CD4-positive, alpha-beta T cell treated with Interleukin-15 for 1 hour (primary cell): ENCODE measurements at places on chromosomes 16 and 17.

GRCh38 chr16:89586853-89587252, 11.3 kb downstream of the CPNE7 start:
- DNase-seq = no peak

GRCh38 chr16:57564571-57565270, 22.3 kb downstream of the ADGRG5 start:
- no peak for DNase-seq

GRCh38 chr17:80443916-80444643, 29.1 kb downstream of the ENDOV start:
- no peak for DNase-seq

DNA sequence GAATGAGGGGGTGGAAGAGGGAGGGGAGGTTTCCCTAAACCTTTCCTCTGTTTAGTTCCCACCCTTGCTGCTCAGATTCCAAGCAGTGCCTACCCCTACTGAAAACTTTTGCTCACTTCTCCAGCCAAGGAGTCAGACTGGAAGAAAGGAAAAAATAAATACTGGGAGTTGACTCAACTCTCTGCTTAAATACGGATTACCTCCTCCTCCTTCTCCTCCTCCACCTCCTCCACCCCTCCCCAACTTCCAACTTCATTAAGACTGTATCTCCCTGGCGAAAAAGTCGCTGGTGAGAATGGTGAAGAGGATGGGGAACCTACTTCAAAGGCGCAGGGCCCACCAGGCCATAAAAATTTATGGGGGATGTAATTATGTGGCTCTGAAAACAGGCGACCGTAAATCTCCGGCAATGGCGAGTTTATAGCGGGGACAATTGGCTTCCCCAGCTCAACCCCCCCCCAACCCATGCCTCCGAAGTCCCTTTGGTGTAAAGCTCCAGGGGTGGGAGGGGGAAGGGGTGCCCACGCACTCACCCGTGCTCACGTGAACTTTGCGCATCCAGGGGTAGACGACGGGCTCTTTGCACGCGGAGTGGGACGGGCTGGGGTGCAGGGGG, 712 bp downstream of the HOXB4 start:
- no peak for DNase-seq

DNA sequence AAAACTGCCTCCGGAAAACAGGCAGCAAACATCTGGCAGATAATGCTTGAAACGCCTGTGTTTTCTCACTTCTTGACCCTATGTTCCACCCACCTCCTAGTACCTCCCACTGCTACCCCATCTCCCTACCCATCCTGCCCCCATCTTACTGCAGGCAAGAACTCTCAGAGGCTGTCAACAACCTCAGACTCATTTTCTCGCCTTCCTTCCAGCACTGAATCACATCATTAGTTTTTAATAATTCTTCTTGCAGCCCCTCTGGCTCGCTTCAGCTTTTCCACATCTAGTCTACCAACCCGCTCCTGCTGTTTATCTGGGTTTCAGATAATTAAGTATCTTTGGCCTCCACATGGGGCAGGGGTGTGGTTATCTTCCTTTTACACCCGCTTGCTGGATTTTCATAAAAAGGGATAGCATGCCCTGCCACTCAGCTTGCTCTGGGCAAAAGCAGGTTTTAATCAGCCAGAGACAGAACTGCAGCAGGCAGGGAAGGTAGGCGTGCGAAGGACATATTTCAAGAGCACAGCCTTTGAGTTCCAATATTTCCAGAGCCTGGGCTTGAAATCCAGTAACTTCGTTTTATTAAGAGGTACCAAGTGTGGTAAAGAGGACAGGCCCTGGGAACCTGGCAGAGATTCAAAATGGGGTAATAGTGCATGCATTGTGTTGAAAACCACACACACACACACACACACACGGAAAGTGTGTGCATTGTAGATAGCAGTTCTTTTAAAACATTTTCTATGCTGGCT, 87.5 kb downstream of the BMERB1 start:
- DNase-seq = no peak

DNA sequence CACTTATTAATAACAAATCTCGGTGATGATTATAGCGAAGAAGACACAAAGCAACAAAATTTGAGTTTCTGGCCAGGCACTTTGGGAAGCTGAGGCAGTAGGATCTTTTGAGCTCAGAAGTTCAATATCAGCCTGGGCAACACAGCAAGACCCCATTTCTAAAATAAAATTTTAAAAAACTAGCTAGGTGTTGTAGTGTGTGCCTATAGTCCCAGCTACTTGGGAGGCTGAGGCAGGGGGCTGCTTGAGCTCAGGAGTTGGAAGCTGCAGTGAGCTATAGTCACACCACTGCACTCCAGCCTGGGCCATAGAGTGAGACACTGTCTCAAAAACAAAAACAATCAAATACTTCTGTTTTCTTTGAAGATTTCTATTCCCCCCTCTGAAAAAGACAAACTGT, 104.9 kb downstream of the SYCE1L start:
- DNase-seq = no peak

DNA sequence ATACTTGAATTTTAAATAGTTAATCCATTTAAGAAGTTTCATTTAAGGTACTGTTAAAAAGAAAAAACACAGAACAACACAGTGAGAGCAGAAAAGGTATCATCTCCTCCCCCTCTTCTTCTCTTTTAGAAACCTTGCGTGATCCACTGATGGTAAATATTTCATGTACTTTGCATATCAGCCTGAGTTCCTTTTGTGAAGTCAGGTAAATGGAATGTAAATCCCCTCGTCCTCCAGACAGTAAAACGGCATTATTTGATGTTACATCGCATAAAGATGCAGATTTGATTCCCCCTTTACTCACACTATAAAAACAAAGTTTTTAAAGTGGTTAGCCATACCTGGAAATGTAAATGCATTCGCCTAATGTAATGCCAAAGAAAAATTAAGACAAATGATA, 234.4 kb downstream of the WWOX start:
- DNase-seq = no peak

DNA sequence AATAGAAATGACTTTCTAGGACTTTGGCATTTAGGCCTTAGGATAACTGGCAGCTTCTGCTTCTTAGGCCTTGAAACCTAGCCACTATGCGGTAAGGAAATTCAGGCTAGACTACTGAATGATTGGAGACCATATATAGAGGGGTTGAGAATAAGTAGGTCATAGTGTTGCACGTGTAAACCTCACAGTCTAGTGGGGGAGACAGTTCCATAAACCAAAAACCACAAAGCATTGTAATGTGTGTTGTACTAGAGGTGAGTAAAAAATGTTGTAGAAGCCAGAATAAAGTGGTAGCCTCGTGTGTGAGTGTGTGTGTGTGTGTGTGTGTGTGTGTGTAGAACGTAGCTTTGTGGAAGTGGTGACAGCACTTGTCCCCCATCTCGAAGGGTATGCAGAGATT, 188.5 kb downstream of the MAP2K6 start:
- DNase-seq = no peak

DNA sequence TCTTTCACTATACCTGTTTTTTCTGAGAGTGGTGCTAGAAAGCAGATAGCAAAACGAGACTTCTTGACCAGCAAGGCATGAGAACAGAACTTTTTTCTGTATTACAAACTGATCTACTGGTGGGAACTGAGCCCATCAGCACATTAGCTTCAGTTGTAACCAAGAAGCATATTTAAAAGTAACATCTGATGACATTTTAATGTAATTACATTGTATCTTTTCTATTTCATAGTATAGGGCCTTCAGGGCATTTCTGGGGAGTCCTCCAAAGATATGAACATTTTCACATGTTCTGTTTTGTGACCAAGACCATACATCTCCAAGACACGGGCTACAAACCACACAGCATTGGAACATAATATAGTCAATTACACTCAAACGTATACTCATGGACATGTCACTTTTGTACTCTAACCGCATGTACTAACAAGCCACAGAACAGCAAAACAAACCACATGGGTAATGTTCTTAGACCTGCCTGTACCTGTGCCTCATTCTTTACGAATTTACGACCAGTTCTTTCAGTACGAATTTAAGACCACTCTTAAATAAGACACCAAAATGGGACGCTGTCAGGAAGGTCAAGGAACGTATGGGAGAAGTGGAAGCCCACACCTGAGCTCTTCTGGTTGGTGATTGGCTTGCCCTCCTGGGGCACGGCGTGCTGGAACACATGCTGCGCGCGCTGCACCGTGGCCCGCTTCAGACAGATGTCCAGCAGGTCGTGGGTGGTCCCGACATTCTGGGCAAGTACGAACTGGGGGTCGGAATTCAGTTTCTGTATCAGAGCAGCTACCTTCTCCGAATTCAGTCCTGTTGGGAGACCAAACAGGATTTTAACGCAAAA, 825 bp downstream of the BLMH start:
- peak; percentile 24 for DNase-seq

DNA sequence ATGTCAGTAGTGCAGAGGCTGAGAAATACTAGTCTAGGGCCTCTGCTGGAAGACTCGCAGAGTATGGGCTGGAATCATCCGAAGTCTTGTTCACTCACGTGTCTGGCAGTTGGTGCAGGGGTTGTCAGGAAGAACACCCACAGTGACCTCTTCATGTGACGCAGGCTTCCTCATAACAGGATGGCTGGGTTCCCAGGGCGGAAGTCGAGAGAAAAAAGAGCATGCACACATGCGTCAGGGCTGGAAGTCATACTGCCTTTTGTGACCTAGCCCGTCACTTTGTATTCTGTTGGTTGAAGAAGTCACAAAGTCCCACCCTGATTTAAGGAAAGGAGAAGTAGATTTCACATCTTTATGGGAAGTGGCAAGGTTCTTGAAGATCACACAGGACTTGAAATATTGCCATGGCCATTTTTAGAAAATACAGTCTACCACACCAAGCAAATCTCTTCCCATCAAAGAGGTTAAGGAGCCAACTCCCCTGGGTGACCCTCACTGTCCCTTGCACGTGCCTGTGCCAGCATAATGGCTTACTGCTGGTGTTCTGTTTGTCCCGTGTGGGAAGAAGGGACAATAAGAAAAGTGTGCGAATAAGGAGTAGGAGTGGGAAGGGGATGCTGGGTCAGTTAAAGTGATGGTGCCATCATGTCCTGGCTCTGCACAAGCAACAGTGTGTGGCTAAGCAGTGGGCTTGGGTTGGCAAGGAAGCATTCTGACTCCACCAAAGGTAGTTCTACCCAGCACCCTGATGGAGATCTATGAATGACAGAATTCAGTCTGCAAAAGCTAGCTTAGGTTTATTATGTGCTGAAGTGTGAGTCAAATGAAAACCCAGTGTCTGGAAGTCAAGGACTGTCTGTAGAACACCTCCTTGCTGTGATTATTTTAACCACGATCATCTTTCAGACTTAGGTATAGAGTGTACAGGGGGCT, 28.1 kb downstream of the HEATR3 start:
- peak; percentile 84 for DNase-seq

DNA sequence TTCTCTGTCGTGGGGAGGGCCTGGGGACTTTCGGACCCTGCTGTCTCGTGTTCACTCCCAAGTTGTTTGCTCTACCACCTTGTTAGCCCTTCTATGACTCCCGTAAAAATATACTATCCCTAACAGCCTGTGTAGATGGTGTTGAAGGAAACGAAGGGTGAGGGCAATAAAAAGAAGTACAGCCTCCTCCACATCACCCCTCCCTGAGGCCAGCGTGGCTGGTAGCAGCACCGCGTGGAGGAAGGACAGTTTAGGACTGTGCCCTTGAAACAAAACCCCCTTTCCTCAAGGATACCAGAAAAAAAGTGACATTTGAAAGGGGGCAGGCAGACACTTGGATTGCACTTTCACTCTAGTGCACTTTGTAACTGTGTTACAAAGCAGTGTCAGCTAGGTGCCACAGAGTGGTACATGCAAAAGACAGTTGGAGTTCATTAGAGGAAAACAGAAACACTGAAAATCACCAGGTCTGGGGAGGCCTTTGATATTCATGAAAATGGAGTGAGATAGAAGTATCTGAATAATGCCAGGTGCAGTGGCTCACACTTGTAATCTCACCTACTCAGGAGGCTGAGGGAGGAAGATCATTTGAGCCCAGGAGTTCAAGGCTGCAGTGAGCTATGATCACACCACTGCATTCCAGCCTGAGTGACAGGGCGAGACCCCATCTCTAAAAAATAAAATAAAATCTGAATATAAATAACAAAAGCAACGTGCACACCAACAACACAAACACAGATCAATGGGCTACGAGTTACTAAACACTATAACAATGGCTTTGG, 53.8 kb downstream of the TBX4 start:
- DNase-seq = no peak

DNA sequence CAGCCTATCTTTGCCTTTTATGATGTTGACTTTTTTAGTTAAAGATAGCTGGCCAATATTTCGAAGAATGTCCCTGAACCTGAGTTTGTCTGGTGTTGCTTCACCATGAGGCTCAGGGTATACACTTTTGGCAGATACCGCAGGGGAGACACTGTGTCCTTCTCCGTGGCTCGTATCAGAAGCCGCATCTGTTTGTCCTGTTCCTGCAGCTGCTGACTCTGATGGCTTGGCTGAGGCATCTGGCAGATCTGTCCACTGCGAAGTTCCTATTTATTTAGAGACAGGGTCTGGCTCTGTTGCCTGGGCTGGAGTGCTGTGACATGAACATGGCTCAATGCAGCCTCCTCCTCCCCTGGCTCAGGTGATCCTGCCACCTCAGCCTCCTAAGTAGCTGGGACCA, 93.5 kb downstream of the CRISPLD2 start:
- no peak for DNase-seq

DNA sequence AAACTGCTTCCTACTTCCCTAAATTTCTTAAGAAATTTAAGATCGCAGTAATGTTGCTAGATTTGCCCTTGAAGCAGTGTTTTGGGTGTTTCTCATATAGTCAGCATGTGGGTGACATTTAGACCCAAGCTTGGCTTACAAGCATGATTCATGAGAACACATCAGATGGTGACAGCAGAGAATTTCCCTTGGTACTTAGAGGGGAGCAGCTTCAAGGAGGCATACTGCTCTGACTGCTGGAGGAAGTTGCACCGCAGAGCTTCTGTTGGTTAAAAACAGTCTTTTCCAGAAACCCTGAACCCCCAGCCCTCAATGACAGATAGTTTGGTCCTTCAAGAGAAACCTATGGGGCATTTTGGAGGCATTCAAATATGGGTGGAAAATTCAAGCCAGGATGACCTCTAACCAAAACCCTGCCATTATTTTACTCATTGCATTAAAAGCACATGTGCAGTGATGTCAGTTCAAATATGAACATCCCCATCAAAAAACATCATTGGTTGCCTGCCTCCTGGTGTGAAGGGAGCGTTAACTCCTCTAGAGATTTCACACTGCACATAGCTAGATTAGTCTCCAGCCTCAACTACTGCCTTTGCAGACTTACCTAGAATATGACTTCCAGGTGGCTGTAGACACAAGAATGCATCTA, 201.5 kb upstream of the CACNG5 start:
- no peak for DNase-seq

DNA sequence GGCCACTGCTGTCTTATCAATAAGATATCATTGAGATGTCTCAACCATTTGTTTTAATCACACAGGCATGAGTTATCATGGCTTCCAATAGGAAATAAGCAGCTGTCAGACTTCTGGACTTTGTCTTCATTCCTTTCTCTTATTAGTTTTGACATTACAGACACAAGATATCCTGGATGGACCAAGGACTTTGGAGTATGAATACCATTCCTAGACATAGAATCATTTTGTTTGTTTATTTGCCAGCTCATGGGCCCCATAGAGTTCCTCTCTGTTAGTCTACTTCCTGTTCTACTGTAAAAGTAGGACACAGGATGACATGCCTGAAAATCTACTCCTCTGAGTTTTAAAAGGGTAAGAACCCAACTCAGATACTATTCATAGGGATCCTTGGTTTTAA, 77.7 kb upstream of the KCNJ16 start:
- DNase-seq = no peak
